ENCODE measurements at places on chromosomes 6 and 20.

DNA sequence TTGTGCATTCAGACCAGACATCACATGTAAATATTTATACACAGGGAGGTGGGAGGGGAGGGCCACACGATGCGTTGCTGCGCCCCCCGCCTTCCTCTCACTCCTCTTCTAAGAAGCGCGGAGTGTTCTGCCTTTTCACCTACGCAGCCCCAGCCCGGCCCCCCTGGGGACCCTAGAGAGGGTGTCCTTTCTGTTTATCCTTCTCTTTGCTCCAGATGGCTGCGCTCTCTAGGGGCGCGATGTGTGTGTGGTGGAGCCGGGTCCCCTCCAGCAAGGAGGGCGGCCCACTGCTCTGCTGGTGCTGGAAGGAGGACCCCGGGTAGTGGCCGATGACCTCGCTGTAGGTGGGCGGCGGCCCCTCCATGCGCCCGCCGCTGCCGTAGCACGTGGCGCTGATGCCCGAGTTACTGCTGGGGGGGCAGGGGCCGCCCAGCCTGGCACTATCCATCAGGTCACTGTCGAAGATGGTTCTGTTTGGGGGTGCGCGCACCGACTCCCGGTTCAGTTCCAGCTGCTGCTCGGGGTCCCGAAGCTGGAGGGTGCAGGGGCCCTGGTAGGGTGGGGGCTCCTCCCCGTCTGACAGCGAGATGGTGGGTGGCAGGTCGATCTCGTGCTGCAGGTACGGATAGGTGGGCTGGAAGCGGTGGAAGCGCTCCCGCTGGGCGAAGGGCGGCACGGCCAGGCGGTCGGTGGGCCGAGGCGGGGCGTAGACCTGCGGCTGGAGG, 31.8 kb upstream of the ZBP1 start:
- DNase-seq: no peak

- no peak for DNase-seq
These were observed 32.5 kb downstream of the MYH7B start for GRCh38 chr20:34988191-34988540.

DNA sequence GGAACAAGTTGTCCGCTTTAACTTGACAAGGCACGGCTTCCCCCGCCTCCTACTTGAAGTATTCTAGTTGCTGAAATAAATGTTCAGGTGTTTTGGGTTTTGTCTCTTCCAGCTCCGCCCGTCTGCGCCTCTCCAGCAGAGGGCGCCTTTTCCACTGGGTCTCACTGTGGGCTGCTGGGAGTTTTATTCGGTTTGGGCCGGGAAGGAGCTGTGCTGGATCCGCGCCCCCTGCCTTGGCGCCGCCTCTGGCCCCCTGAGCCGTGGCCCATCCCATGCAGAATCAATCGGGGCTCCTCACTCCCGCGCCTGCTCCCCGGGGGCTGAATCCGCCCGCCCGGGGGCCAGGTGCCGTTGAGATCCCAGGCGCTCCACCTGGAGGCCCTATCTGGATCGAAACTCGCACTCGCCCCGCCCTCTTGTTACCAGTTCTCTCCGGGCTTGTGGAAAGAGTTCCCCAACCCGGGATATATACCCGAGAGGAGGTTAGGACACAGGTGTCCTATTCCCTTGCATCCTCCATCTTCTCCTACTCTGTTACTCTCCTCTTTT, 51.0 kb upstream of the TCF21 start:
- peak; percentile 37 for DNase-seq

GRCh38 chr6:169533301-169534038, 168.4 kb downstream of the WDR27 start:
- no peak for DNase-seq

GRCh38 chr20:44495802-44496481, 20.3 kb downstream of the TTPAL start:
- DNase-seq: no peak

- no peak for DNase-seq
These were observed 107.9 kb downstream of the RPP40 start for GRCh38 chr6:4895971-4896370.

- no peak for DNase-seq
These were observed 442.2 kb downstream of the HDGFL1 start for GRCh38 chr6:23011615-23012014.

DNA sequence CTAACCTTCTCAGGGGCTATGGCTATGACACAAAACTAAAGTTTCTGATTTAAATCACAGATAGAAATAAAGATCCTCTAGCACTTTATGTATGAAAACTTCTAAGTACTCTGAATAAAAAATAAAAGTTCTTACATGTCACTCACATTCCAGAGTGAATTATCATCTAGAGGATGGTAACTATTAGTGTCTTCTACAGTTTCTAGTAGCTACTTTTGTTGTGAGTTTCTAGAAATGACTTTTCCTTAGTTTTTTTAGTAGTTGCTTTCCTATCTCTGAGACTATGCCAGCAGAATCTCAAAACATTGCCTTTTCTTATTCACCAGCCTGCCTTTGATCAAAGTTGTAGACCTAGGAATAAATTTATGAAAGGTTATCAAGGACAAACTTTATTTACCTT, 10.1 kb downstream of the ZNF318 start:
- no peak for DNase-seq
